ENCODE measurements at places on chromosomes 16 and 17.

DNA sequence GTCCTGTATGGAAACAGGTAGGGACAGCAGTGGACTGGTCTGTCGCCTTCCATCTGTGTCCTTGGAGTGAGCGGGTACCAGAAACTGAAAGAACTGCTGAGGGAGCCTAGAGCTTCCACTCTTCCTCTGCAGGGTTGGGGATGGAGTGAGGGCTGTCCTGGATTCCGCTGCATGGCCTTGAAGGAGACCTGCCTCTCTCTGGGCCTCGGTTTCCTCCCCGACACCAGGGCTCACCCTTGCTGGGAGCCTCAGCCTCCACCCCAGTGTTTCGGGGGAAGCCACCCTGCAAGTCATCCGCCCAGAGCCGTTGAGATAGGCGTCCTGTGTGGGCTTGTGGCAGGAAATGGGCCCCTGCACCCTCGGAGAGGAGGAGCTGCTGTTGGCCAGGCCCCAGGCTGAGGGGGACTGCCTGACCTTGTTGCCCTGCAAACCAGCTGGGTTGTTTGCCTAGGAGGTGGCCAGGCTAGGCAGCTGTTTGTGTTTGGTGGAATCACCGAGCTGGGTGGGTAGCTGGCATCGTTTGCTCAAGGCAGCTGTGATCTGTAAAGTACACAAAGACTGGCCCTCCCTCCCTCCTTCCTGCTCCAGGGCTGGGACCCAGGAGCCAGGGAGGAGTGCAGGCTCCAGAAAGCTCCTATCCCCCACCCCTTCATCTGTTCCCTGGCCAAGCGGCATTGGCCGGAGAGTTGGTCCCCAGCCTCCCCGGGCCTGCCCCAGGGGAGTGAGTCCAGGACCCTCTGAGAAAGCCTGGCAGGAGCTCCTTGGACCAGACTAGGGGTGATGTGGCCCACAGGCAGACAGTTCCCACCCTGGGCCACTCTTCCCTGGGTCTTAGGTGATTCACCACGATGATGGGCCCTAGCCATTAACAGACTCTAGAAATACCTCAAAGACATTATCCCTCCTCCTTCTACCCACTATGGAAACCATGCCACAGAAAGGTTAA lies 1.3 kb downstream of the RAB37 start:
- no peak for DNase-seq

GRCh38 chr17:77394540-77395295 lies 253.9 kb downstream of the SEC14L1 start:
- no peak for DNase-seq

- DNase-seq = no peak
Observed at GRCh38 chr16:67161595-67162058, 1.9 kb downstream of the FBXL8 start.

DNA sequence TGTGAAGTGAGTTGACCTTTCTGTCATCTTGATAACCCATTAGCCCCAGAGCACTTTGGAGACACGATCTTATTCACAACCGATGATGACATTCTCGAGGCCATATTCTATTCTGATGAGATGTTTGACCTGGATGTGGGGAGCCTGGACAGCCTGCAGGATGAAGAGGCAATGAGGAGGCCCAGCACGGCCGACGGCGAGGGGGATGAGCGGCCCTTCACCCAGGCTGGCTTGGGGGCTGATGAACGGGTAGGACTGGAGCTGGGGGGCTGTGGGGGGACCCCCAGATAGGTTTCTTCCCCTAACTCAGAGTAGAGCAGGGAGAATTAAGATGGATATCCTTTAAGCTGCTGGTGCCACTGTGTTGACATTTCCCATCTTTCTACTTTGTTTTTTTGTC lies 201.7 kb downstream of the KATNIP start:
- DNase-seq = no peak

GRCh38 chr17:36614933-36615332 lies 13.6 kb downstream of the MRM1 start:
- DNase-seq = no peak

DNA sequence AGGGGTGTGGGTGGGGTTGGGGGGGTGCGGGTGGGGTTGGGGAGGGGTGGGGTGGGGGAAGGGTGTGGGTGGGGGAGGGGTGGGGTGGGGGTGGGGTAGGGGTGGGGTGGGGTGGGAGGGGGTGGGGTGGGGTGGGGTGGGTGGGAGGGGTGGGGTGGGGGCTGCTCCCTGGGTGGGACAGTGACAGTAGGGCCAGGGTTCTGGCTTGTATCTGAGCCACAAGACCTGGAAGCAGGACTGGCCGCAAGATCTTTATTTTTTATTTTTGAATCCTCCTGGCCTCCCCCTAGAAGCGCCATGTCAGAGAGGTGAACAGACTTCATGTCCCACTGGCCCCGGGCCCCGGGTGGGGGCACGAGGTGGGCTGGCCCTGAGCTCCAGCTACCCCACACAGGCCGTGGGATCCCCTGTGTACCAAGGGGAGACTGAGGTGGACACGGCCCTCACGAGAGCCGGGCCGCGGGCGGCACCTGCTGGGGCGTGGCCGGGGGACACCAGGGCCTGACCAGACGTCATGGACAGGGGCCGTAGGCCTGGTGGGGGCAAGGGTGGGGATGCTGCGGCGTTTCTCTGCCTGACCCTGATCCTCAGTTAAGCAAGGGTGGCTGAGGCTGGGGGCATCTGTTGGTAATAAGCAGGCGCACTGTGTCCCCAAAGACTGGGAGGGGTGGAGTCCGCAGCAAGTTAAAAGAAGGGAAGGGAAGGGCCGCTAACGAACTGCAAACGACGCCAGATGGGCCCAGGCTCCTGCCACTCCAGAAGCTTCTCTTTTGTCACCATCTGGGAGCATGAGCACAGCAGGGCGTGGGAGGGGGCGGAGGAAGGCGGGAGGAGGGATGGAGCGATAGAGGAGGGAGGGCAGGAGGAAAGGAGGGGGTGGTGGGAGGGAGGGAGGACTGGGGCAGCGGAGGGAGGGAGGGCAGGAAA lies 22.3 kb upstream of the PABPN1L start:
- no peak for DNase-seq

- DNase-seq = no peak
Observed at GRCh38 chr16:65601781-65602180, 479.9 kb upstream of the CDH11 start.

DNA sequence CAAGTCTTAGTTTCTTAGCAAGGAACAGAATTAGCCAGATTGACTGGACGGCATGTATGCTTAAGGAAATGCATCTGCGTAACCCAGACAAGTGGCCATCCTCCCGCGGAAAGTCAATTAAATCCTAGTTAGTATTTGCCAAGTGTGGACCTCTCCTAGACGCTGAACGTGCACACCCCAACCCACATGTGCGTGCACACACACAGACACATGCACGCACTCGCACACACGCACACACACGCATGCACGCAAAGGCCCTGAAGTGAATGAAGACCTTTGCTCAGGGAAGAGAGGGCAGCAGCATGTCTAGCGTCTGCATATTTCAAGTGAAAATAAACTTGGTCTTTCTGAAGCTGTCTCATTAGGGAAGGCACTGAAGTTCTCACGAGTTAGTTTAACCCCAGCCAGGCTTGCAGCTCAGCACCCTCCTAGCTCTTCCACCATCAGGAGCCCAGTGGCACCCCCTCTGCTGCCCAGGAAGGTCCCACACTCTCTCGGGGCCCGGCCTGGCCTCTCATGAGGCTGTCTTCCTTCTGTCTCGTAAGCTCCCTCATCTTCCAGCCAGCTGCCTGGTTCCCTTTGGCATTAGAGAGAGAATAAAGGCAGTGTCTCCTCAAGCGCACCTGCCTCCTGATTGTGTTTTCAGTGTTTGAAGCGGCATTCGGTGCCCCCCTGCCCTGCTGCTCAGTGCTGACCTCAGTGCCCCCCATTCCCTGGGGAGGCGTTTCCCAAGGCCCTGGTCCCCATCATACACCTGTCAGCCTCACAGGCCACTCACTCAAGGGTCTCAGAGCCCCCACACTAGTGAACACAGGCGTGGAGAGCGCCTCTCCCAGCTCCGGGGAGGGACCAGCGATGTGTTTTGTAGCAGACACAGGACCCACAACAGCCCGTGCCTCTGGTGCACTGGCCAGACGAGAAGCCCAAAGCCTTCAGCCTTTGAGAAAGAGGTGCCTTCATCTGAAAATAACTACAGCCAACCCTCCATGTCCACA lies 52.2 kb upstream of the CHMP6 start:
- DNase-seq = no peak

GRCh38 chr17:7849130-7849750 lies 5.6 kb upstream of the TMEM88 start:
- no peak for DNase-seq

DNA sequence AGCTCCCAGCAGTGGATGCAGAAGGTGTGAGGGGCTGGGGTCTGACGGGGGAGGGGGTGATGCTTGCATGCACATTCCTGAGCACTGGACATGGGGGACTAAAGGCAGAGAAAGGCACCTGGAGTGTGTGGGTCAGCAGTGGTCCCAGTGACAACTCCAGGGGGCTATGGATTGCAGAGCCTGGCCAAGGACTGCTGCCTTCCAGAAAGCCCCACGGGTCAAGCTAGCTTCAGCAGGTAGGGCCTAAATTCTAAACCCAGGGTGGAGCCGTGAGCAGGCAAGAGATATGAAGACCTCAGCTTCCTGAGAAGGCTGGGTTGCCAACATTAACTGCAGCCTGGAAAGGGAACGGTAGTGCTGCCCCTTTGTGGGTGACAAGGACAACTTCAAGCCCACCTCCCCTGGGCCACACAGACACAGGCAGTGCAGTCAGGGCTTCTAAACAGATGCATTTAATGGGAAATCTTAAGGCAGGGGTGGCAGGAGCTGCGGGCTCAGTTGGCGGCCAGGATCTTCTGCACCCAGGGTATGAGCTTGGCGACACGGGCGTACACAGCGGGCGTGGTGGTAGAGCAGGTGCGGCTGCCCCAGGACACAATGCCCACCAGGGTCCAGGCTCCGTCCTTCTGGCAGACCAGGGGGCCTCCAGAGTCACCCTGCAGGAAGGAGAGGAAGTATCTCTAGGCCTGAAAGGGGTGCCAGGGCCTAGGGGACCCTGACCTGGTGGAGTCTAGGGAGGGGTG lies 3.1 kb downstream of the CTRB2 start:
- DNase-seq = no peak

GRCh38 chr17:54937018-54937417 lies 31.4 kb downstream of the COX11 start:
- no peak for DNase-seq

GRCh38 chr17:31394544-31394943 lies 3.1 kb downstream of the RAB11FIP4 start:
- no peak for DNase-seq
